Mesendoderm (in vitro differentiated cells): ENCODE measurements at places on chromosomes 1 and 21.

DNA sequence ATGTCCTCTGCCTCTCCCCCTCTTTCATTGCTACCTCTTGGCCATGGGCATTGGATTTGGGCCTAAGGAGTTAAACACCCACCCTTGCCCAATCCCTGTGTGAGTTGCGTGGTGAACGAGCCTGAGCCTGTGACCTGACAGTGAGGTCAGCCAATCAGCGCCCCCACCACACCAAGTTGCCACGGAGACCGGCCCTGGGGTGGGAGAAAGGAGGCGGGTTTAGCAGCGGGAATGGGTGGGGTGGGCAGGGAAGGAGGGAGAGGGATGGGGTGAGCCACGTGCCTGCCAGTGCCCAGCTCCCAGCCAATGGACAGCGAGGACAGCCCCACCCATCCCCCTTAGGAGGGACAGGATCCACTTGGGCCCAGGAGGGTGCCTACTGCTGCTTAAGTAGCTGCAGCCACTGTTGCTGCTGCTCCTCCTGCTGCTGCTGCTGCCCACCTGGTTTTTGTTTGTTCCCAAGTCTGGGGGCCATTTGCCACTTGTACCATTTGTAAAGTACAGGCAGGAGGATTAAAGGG lies 9.5 kb downstream of the ZBTB7B start:
- DNase-seq: peak; percentile 94

GRCh38 chr1:115067161-115067859 lies 22.0 kb downstream of the TSPAN2 start:
- DNase-seq: no peak

- peak; percentile 47 for DNase-seq
These were observed 38.4 kb downstream of the FYB2 start for GRCh38 chr1:56780826-56781225.

- DNase-seq: no peak
These were observed 46.1 kb upstream of the ARHGAP29 start for GRCh38 chr1:94283462-94283861.

DNA sequence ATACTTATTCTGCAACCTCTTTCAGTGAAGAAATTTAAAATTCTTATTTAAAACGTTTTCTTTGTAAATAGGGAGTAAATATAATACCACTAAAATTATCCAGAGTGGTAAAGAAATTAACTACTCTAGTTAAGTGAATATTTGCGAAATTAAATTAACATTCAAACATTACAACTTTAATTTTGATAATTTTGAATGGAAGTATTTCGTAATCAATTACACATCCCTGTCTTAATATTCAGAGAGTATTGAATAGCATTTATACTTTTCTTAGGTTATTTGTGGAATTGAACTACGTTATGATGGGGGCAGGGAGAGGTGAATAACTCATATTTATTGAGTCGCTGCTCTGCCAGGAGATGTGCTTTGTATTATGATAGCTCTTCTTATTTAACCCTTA lies 96.3 kb upstream of the KIF26B start:
- no peak for DNase-seq
